ENCODE measurements at places on chromosomes 13 and 19.
A peak's percentile ranks its signal among the peaks of the same experiment; 100 is the strongest.

DNA sequence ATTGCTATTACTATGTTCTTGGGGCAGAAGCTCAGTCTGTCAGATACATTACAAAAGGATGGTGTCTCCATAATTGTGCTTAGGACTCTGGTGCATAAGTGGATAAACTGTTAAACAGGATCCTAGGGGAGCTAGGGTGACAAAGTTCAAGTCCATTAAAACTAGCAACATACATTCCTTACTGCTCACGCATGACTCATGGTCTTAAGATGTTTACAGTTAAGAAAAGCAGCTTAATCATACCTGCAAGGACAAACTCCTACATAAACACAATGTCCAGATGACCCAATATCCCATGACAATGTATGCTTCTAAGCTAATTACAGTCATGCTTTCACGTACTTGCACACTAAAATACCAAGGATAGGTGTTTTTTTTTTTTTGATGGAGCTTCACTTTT is 3.5 kb upstream of the ZNF701 start:
- DNase-seq, result peak; percentile 2

DNA sequence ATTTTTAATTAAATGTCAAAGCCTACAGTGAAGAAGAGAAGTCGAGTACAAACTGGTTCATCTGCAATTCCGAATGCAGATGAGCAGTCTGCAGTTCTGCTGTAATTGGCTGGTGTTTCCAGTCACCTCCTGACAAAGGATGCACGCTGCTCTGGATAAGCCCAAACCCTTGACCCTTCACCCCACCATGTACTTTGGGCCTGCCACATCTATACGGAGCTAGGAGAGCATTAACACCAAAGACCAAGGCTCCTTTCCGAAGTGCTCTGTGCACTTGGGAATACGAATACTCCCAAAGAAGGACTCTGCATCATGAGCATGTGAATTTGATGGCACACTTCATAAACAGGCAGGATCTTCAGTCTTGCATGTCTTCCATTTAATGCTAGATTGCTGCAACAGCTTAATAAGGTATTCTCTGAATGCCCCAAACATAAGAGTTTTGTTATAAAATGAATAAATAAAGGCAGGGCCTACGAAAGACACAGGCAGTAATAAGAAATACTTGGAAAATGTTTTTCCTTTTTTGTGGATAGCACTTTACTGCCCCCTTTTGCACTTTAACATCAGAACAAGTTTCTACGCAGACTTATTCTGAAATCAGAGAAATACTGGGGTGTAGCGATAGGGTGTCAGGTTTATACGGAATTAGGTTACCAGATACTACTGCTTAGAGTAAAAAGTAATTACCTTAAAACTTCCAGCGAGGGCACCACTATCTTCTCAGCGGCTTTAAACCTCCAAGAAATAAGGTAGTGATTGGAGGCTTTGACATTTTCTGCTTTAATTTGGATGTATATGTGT is 15.0 kb downstream of the EFNB2 start:
- DNase-seq, result no peak

- DNase-seq, result no peak
These were observed 14.0 kb downstream of the MYDGF start for GRCh38 chr19:4656102-4656501.

DNA sequence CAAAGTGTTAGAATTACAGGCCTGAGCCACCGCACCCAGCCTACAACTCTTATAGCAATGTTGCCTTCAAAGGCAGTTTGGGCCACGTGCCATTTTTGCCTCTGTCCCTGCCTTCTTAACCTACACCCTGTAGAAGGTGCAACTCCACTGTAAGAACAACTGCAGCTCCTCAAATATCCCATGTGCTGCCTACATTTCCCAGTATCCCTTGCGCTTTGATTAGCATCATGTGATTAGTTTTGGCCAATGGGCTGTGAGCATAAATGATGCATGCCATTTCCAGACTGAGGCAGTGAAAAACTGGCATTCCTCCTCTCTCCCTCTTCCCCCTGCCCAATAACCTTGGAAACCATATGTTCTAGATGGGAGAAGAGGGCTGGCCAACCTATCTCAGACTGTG is 75.2 kb upstream of the MRI1 start:
- peak; percentile 6 for DNase-seq

DNA sequence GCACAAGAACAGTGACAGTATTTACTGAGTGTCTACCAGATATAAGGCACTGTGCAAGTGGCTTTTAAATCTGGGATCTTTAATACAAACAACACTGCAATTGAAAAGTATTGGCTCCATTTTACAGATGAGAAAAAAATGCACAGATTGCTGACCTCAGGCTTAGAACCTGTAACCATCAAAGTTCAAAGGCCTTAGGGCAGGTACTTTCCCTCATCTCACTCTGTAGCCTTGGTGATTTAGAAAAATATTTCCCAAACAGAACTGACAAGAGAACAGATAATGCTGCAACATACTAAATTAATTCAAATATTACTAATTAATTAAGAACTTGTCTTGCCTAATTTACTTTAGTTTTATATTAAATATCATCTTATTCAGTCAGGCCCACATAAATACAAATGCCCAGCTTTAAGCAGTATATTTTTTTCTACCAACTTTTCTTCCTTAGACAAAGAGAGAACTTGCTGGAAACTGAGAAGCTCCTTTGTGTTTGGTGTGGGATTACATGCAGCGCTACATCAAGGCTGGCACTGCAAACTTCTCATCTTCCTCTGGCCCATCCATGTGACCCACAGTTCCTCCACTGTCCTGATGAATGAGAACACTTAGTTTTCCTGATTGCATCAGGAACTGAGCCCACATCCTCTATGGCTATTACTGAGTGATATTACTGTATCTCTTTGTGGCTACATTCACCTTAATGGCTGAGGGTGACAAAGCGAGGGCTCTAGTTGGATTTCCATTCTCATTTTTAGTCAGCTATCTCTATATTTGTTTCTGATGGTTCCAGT is 302.1 kb downstream of the ENOX1 start:
- DNase-seq, result peak; percentile 65

- no peak for DNase-seq
These were observed 34.7 kb upstream of the LRRC4B start for GRCh38 chr19:50602935-50603334.

DNA sequence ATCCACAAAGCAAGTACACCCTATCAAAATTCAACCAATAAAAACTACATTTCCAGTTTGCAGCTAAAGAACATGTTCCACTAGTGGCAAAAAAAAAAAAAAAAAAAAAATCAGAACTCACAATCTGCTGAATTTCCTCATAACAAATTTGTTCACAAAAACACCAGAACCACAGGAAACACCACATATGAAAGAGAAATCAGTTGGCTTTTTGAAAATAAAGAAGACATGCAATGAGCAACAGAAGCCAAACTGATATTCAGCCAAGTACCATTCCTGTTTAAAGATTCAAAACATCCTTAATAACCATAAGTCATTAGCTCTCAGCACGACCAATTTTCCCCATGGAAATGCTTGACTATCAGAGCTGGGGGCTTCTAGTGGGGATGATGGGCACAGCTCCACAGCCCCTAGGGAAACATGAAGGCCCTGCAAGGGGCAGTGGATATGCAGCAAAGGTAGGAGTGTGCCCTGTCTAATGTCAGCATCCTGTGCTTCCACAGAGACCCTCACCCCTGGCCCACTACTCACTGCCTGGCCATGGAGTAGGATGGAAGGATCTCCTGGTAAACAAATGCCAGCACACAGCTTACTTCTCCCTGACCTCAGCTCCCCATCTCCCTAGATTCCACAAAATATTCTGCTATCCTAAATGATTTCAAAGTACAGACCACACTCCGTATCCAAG is 74.0 kb upstream of the DOCK9 start:
- DNase-seq, result no peak

DNA sequence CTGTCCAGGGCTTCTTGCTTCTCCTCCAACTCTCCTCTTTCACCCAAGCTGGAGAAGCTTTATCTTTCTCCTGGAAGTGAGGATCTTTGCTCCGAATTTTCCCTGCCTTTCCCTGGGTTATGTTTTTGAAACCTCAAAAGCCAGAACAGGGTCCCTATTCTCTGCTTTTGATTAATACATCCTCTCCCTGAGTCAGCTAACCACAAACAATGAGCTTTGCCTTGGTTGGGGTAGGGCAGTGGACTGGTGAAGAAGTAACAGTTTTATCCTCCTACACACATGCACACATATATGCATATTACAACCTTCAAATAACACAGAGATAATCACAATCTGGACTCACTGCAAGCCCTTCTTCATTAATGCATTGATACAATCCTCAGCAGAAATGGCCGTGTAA is 44.6 kb downstream of the DLEU7 start:
- DNase-seq, result no peak

Measured in suppressor macrophage treated with lipopolysaccharide for 4 hours (primary cell).